Ovary (tissue), 10 donors: ENCODE measurements at places on chromosomes 1 and 21. TPM values are rescaled to one million over a fixed set of nuclear protein-coding genes. Genes with fewer than 3 reads are reported as not detected.

DNA sequence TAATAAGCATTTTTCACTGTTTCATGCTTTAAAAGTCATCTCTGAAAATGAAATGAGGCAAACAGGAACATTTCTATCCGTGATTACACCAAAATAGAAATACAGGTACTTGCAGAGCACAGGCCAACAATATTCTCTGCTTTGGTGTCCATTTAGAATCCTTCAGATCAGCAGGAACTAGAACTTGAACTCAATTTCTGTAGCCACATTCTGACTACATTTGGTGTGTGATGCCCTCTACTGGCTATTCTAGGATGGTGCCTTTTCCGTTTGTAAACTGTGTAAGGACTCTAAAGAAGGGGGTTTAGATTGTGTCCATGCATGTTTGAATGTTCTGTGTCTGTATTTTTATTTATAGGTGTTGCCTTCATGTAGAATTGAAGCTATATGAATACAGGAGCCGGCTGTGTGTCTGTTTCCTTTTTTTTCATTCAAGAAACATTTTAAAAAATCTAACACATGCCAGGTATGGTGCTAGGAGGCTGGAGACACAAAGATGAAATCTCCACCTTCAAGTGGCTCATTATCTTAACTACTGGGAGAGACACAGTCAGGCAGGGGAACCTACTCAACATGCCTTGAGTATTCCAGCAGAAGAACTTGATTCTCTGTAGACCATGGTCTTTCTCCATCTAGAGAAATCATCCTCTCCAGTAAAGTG is 7.6 kb upstream of the ZNF326 start:
- no peaks in the 10 kb centered on the region for H3K27me3 ChIP-seq
- H3K27ac ChIP-seq = no peak overlapping the region
- H3K4me3 ChIP-seq = no peak overlapping the region
- peaks cover 2% of the 10 kb centered on the region for H3K4me1 ChIP-seq
- H3K36me3 ChIP-seq = no peaks in the 10 kb centered on the region
- DNase-seq = no peak

GRCh38 chr1:183907070-183907469 is 102.2 kb downstream of the RGL1 start:
- no peak for DNase-seq
- H3K4me1 ChIP-seq = no peaks in the 10 kb centered on the region
- no peaks in the 10 kb centered on the region for H3K36me3 ChIP-seq
- H3K27me3 ChIP-seq = no peaks in the 10 kb centered on the region
- H3K27ac ChIP-seq = no peak overlapping the region

GRCh38 chr21:28253961-28254360 is 738.7 kb downstream of the LTN1 start:
- no peak for DNase-seq
- no peak overlapping the region for H3K4me3 ChIP-seq
- H3K36me3 ChIP-seq = no peaks in the 10 kb centered on the region
- H3K27ac ChIP-seq = no peak overlapping the region
- H3K27me3 ChIP-seq = no peaks in the 10 kb centered on the region

DNA sequence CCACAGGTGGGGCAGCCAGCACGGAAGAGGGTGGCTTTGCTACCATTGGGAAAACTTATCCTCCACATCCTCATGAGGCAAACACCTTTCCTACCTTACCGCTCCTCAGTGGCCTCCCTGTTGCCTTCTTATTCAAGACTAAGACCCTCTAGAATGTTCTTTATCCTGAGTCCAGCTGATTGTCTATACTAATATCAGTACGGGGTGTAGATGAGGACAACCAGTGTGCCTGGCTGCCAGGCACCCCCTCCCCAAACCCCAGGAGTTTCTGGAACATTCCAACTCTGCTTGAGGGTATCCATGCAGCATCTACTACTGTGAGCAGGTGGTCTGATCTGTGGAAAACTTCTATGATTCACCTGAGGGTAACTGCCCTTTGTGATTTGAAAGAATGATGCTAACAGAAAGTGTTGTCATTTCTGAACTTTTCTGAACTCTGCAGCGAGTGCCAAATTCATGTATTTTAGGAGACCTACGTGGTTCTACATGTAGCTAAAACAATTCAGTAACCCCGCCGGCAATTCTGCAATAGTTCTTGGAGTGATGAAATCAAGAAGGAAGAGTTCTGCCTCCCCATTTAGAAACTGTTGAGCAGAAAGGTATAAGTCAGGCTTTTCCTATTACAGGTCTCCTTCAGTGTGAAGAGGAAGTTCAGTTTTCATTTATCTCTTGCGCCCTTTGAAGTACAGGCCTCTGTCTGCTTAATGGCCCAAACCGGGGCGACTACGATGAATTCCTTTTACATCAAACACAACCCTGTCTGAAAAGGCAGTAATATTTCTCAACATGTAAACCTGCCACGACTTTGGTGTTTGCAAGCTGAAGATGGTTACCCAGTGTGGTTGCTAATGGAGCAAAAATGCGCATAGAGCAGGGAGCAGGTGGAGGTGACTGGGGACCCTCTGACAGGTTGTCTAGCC is 80.4 kb downstream of the RUNX1 start:
- no peaks in the 10 kb centered on the region for H3K36me3 ChIP-seq
- peaks cover 2% of the 10 kb centered on the region for H3K4me1 ChIP-seq
- H3K27me3 ChIP-seq = peaks cover 3% of the 10 kb centered on the region

ILDR2 gene
- total RNA-seq = 1.3 TPM
